ENCODE measurements at places on chromosomes 16 and 17.

DNA sequence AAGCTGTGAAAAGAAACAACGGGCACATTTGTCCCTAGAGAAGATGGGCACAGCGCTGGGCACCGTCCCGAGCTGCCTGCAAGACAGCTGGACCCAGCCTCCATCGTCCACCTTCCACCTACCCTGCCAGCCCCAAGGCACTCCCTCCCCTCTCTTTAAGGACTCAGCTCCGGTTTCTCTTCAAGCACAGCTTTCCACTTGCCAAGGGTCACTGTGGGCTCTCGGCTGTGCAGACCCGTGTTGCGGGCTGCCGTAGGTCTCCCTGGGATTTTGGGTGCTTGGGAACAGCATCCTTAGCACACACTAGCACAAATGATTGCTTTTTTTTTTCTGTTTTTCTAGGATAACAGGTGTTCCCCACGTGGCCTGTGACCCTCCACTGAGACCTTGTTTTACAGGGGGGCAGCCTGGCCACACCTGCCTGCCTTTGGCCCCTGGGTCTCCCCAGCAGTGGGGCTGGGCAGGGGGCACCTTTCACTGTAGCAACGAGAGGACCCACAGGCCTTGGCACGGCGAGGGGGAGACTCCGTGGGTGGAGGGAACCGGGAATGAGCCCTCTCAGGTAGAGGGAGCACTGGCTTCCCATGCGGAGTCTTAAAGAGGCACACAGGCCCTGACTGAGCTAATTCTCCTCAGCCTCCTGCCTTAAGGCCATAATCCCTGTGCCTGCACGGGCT is 1.4 kb downstream of the CHMP6 start:
- no peak for DNase-seq

DNA sequence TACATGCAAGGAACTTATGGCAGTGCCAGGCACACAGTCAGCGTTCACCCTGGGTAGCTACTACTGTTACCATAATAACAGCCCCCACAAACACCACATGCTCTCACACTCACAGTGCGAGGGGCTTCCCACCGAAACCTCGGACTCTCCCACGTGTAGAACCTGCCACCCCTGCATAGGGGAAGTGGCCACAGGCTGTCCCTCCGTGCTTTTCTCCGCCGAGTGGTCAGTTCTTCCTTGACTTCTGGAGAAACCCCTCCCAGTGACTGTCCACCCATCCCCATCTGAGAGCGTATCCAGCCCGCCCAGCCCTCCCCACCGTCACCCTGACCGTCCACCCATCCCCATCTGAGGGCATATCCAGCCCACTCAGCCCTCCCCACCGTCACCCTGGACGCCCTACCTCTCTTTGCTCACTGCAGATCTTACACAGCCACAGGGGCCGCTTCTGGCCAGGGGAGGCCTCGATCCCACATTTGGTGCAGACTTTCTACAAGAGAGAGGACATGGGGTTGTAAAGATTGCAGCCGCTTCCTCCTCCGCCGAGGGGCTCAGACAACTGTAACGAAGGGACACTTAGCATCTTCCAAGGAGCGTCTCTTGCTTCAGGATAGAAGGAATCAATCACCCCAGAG is 71.1 kb downstream of the RPH3AL start:
- no peak for DNase-seq

DNA sequence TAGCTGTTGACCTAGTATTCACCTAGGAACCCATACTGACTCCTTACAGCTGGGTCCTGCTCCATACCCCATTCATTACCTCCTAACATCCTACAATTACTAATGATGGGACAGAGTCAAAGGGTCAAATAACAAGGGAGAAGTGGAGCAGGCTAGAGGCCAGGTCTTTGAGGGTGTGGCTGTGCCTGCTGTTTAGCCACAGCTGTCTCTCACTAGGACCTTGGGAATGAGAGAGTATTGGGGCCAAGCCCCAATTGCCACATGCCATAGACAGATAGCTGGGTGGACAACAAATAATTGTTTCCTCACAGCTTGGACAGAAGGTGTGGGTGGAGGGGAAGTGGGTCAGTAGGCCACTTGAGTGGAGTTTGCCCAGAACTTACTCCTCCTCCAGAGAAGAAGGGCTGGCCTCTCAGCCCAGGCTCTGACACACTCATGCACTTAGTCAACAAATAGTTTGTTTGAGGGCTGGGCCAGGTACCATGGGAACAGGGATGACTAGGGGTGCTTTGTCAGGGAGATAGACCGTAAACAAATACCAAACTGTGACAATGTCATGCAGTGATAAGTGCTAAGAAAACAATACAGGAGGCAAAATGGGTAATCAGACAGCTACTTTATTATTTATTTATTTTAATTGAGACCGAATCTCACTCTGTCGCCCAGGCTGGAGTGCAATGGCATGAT is 10.2 kb upstream of the CENPT start:
- DNase-seq = peak; percentile 89

GRCh38 chr16:48441863-48442279 is 56.7 kb upstream of the SIAH1 start:
- DNase-seq = no peak

DNA sequence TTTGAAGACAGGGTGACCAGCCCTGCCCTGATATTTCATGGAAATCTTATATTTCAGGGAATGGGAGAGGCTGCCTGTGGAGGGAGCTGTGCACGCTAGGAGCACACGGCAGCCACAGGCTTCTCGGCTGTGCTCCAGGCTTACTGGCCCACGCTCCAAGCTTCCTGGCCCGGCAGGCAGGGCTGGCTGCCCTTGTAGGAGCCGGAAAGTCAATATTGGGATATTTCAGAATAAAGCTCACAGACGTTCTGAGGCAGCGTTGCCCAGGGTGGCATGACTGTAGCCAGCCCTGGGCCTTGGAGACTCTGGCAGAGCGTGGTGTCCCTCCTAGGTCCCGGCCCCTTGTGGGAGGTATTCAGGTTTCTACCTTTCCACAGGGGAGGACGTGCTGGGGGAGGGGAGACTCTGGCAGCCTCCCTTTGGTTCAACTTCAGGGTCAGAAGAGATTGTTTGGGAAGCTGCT is 95.6 kb downstream of the NPIPB11 start:
- DNase-seq = no peak

- no peak for DNase-seq
Measured at GRCh38 chr16:57680842-57681375, 12.8 kb downstream of the ADGRG3 start.

- DNase-seq = no peak
Measured at GRCh38 chr17:41003926-41004325, 4.2 kb upstream of the KRTAP3-2 start.

DNA sequence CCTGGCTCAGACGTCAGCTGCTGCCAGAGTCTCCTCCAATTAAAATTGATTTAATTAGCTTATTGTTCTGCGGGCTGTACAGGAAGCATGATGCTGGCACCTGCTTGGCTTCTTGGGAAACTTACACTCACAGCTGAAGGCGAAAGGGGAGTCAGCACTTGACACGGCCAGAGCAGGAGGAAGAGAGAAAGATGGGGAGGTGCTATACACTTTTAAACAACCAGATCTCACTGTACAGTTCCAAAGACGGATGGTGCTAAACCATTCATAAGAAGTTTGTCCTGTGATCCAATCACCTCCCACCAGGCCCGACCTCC is 1.4 kb upstream of the PRDM7 start:
- DNase-seq = no peak

DNA sequence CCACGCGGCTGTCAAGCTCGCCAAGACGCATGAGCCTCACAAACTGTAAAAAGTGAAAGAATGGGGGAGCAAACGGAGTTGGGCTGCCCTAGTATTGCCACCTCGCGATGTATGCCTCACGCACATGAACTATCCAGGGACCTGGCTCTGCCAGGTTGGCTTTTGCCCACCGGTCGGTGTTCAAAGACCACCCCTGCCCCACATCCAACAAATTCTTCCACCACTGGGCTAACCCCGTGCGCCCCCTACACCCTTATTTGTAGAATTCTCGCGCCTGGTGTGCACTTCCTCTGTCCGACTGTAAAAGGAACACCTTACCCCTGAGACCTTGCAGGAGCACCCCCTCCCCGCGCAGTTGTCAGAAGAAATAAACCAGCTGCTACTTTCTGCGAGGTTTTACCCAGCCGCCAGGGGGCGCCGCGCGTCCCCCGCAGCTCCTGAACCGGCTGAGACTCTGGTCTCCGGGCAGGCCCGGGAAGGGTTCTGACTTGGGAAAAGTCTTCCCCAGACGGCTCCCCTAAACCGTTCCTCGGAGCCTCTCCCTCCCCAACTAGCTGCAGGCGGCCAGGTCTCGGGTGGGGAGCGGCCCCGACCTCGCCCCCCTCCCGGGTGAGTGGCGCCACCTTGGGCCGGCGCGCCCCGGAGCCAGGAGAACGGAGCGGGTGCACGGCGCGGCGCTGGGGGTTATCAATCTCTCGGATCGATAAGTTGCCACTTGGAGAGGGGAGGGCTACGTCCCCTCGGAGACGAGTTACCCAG is 1.7 kb upstream of the ZNF423 start:
- DNase-seq = no peak

DNA sequence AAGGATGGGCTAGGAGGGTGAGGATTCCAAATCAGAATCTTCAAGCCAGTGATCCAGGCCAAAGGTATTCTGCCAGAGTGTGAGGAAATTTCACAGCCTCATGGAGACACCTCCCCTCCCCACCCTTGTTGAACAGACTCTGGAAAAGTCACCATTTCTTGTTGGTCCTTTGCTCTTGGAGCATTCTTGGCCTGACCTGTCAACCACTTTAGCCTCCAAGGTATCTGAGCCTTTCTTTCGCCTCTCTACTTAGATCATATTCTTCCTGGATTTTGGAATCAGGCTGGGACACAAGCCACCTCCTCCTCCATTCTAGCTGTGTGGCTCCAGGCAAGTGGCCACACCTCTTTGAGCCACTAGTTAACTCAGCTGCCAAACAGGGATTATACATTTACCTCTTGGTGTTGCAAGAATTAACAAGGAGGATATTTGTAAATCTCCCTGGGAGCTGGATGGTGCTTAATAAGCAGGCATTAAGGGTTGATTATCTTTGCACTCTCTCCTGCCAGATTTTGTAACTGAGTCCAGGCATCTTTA is 193.5 kb downstream of the WWOX start:
- DNase-seq = no peak

- no peak for DNase-seq
Measured at GRCh38 chr17:34624767-34625383, 45.5 kb downstream of the TMEM132E start.

GRCh38 chr17:39915559-39915958 is 2.9 kb downstream of the GSDMB start:
- no peak for DNase-seq

- DNase-seq = peak; percentile 76
Measured at GRCh38 chr16:72530434-72530833, 358.5 kb upstream of the PMFBP1 start.

DNA sequence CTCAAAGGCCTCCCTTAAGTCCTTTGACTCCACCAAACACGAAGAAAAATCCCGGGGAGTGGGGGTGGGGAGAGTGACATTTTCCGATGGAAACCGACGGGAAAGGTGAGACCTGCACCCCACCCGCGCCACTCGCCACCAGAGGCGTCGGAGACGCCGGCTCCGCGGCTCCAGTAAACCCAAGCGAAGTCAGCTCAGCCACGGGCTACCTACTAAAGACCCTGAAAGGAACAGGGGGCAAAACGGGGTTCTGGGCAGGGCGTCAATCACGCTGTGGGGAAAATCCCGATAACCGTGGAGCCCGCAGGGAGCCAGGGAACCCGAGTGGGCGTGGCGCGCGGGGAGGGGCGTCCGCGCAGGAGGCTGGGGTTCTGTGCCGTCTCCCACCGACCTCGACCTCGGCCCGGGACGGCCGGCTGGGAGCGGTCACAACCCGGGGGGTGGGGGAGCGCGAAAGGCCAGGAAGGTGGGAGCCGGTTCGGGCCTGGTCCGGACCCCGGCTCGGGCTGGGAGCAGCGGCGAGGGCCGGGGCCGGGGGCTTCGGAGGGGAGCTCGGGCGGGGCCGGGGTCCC is 565 bp downstream of the WDR45B start:
- no peak for DNase-seq

GRCh38 chr16:64962786-64963185 is 159.1 kb downstream of the CDH11 start:
- DNase-seq = no peak

- DNase-seq = no peak
Measured at GRCh38 chr17:74450925-74451403, 15.5 kb upstream of the CD300A start.

GRCh38 chr16:50479771-50480170 is 68.4 kb upstream of the NKD1 start:
- no peak for DNase-seq

GRCh38 chr16:26371349-26371869 is 679.6 kb downstream of the HS3ST4 start:
- no peak for DNase-seq

DNA sequence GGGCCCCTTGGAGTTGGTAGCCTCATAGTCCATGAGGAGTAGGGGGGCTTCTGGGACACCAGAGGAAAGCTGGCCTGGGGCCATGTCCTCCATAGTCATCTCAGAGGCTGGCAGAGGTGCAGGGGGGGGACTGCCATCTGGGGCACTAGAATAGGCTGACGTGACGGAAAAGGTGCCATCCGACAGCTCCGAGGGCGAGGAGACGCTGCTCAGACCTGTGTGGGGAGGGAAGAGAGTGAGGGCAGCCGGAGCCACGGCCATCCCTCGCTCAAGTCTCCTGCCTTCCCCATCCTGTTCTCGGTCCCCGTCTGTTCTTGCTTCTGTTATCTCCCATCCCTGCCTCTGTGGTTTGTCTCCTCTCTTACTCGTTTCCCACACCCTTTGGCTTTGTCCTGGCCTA is 4.7 kb upstream of the SPAG7 start:
- no peak for DNase-seq

- DNase-seq = no peak
Measured at GRCh38 chr17:58082341-58082869, 814 bp upstream of the DYNLL2 start.

GRCh38 chr16:11151885-11152629 is 103.9 kb downstream of the SOCS1 start:
- no peak for DNase-seq

- DNase-seq = no peak
Measured at GRCh38 chr17:7133424-7133823, 18.8 kb upstream of the ASGR2 start.

DNA sequence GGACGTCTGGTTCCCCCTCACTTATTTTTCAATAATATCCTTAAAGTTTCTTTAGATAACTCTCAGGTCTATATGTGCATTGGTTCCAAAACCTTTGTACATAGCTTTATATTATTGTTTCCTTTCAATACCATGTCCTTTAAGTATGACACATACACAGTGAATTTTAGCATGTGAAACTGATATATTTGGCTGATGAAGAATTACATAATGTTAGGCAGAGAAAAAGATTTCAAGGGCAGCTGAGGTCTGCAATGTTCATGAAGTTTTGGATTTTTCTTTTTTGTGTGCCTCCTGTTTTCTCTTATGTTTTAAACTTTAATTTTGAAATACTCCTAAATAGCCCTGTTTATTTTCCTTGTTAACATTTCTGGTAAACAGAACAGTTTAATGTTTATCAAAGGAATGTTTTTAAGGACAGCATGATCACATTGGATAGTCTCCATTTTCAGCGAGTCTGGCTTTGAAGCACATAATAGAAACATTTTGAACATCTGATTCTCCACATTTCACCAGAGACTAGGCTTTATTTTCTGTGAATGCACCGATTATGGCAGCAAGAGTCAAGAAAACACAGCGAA is 32.9 kb upstream of the FBXO47 start:
- DNase-seq = no peak
